ENCODE measurements at places on chromosomes 2 and 18. TPM values are rescaled to one million over a fixed set of nuclear protein-coding genes. Genes with fewer than 3 reads are reported as not detected.
A peak's percentile ranks its signal among the peaks of the same experiment; 100 is the strongest.

The DCC gene
- 1.0 TPM for total RNA-seq

The NYAP2 gene
- total RNA-seq, result not detected

DNA sequence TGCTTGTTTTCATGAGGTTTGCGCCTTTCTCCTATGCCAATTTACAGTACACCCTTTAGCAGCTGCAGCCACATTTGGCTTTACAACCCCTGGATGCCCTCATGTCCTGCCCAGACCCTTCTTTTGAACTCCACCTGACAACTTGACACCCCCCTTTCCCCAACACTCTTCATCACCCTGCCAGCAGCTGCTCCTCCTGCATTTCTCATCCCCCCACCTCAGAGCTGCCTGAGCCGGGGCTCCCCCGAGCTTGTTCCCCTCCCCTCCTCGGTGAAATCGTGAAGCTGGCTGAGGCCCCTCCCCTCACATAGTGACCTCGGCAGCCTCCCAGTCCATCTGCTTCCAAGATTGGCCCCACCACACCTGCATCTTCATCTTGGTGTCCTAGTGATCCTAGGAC, 40.5 kb downstream of the LRRFIP1 start:
- no peak for DNase-seq

The TEKT4 gene
- not detected for total RNA-seq

- peak; percentile 56 for DNase-seq
These were observed 15.2 kb downstream of the FBXO41 start for GRCh38 chr2:73268830-73269685.

- no peak for DNase-seq
These were observed 33.2 kb downstream of the RAPH1 start for GRCh38 chr2:203501873-203502272.

GRCh38 chr2:132670496-132671150, 618 bp upstream of the LYPD1 start:
- no peak for DNase-seq

- DNase-seq, result no peak
These were observed 87.4 kb upstream of the AGAP1 start for GRCh38 chr2:235406430-235406829.

DNA sequence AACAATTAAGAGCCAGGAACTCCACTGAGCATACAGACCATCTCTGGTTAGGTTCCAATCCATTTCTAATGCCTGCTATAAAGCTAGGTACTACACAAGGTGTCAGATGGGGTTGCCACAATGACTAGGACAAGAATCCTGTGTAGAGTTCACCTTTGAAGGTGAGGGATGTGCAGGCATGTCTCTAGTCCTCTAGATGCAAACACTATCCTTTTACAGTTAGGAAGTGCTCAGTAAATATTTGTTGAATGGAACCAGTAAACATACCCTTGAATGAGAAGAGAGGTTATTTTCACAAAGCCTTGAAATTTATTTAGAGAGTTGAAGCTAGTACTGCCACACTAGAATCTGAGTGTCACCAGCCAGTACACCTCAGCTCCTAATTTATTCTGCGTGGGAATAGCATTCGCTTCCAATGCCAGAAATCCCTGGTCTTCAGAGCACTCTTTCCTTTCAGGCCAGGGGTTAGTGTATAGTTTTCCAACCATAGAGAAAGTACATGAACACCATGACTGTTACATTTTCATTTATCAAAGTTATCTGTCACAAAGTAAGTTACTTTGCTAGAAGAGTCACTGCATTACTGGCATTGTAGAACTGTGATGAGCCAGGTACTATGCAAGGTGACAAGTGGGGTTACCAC, 48.3 kb downstream of the STAT1 start:
- no peak for DNase-seq

The MEIS1 gene
- 305 TPM for total RNA-seq

DNA sequence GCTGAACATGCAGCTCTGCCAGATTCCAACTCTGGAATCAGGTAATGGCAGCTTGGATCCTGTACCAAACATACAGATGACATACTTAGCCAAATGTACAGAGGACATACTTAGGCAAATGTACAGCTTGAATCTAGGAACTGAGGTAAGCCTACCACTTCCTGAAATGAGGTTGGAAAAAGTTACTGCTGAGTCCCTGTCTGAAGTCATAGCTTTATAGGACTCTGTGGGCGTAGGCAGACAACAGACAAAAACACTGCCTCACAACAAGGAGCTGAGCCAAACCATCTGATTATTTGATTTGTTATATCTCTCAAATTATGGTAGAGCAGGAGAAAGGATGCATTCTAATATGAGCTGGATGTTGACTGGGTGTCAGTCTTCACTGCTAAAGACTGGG, 290.2 kb upstream of the TCF4 start:
- DNase-seq, result no peak

- DNase-seq, result no peak
These were observed 22.2 kb upstream of the SMAD4 start for GRCh38 chr18:51007790-51008139.

DNA sequence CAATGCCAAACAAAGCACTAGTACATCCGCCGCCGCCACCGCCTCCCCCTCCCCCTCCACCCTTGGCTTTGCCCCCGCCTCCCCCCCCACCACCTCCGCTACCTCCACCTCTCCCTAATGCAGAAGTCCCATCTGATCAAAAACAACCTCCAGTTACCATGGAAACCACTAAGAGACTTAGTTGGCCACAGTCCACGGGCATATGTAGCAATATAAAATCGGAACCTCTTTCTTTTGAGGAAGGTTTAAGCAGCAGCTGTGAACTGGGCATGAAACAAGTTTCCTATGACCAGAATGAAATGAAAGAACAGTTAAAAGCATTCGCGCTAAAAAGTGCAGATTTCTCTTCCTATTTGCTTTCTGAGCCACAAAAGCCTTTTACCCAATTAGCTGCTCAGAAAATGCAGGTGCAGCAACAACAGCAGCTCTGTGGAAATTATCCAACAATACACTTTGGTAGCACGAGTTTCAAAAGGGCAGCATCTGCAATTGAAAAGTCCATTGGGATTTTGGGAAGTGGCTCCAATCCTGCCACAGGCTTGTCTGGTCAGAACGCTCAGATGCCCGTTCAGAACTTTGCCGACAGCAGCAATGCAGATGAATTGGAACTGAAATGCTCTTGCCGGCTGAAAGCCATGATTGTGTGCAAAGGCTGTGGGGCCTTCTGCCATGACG, 168.0 kb downstream of the ASXL3 start:
- no peak for DNase-seq
